ENCODE measurements at places on chromosomes 5 and 9. TPM values are rescaled to one million over a fixed set of nuclear protein-coding genes. Genes with fewer than 3 reads are reported as not detected.
A peak's percentile ranks its signal among the peaks of the same experiment; 100 is the strongest.

PTGER4 gene
- 14.3 TPM for polyA plus RNA-seq

DNA sequence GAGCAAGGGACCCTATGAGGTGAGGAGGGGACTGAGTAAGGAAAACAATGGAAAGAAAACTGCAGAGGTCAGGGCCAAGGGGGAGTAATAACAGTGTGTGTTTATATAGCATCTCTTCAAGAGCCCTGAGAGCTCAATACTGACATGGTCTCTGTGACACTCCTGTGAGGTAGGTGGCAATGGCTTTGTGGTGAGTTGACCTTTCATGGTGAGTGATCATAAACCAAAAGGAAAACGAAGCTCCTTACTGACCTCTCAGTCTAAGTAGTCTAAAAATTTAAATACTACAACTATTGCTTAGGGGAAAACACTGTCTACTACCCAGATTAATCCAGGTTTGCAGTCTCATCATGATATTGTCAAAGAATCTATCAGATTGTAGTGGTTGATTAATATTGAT is 130.9 kb downstream of the SNCAIP start:
- no peak for DNase-seq

CDH9 gene
- 8.1 TPM for polyA plus RNA-seq

DNA sequence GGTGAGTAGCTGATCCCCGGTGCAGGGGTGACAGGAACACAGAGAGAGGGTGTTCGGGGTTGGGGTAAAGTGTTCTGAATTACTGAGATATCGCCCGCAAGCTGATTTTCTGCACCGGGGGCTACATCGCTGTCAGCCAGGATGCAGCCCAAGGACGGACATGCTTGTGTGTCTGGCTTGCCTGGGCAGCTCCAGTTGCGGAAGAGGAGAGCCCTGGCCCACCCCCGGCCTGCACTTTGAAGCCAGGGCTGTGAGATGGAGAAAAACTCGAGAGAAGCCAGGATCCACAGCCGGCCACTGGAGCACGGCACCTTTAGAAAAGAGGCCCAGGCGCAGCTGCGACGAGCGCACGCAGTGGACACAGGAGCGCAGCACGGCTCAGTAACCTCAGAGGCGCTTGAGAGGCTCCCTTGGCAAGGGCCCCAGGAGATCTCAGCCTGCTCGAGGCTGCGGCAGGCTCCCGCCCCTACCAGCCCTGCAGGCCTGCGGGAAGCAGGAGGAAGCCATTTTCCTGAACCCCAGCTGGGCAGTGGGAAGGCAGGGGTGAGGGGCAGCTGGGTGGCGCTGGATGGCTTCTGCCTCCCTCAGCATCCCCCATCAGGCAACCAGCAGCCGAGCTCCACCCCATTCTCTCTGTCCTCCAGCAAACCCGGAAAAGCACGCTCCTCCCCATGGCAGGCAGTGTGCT is 59.2 kb downstream of the C9orf50 start:
- DNase-seq = no peak

- no peak for DNase-seq
These were observed 17.1 kb downstream of the C9orf43 start for GRCh38 chr9:113427629-113428028.

GRCh38 chr9:131692612-131693562 is 47.0 kb downstream of the RAPGEF1 start:
- no peak for DNase-seq

GRCh38 chr5:7825630-7826029 is 25.3 kb downstream of the CFAP90 start:
- DNase-seq = no peak

SIT1 gene
- polyA plus RNA-seq = 0.38 TPM

- DNase-seq = no peak
These were observed 26.7 kb downstream of the POLR1E start for GRCh38 chr9:37512437-37512836.

DNA sequence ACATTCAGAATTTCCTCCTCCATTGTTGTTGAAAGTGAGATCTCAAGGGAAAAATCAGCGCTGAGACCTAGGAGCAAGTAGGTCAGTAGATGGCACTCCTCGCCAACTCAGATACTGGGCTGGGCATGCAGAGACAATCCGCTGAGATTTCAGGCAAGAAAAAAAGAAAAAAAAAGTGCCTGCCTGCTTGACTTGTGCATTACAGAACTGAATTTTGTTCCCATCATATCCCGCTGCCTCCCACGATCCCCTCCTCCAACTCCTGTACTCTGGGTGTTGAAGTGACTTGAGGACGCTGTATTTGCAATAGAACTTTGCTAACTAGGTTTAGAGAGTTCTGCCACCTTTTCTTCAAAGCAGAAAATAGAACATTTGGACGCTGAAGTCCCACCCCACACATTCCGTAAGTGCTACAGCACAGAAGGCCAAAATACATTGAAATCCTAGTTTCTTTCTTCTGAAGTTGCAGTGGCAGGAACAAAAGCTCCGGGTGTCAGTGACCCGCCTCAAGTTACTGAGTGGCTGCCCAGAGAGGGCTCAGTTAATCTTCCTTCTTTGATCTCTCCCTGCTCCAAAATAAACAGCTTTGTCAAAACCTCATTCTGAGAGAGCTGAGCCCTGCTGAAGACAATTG is 265.8 kb downstream of the MLLT3 start:
- peak; percentile 61 for DNase-seq

GRCh38 chr9:125750627-125751011 is 3.4 kb downstream of the PBX3 start:
- DNase-seq = no peak

GRCh38 chr5:9785751-9786150 is 155.6 kb upstream of the TAS2R1 start:
- DNase-seq = no peak

DNA sequence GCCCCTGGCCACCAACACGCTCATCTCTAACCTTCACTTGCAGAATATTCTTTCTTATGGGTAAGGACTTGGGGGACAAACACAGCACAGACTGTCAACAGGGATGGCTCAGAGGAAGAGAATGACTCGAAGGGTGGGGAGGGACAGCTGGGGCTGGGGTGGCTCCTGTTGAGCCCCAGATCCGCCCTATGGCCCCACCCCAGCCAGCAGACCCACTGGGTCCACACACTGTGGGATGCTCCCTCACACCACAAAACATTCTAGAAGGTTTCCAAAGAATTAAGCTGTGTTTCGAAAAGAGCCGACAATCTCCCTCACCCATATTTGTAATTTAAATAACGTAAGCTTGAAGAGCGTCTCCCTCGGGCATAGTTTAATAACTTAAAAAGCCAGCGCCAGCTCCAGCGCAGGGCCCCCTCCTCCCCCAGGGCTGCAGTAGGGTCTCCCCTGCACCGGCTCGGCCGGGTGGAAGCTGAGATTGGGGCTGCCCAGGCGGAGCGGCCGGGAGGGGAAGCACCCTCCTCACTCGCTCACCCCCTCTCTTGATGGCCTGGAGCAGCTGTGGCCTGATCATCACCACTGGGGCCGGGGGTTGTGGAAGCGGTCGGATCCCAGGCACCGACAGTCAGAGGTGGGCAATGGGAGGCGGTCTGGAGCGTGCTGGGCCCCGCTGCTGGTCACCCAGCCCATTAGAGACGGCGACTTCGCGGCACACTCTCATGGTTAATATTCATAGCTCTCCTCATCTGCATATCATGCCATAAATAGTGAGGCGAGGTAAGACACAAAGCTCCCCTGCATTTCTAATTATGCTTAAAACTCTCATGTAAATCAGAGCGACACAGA is 37.6 kb downstream of the NACC2 start:
- DNase-seq = no peak

Data from right renal cortex interstitium (tissue), 3 donors.